Thymus (tissue), 14 donors: ENCODE measurements at places on chromosomes 2 and 18. TPM values are rescaled to one million over a fixed set of nuclear protein-coding genes. Genes with fewer than 3 reads are reported as not detected.

DNA sequence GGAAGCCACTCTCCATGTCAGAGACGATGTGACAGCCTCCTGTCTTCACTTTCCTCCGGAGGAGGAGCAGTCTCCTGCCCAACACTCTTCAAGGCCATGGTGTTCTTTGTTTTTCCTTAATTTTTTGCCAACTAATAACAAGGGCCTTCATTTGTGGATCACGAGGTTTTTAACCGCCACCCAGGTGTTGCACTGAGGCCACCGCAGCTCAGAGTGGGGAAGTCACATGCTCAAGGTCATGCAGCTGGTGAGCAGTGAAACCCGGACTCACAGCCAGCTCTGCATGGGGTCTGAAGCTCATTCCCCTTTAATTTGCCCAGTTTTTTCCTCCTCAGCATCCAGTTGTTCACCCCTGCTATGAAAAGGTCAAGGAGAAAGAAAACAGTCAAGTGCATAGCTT, 19.6 kb downstream of the ENOSF1 start:
- H3K36me3 ChIP-seq, result peaks cover 56% of the 10 kb centered on the region
- H3K4me1 ChIP-seq, result peaks cover 36% of the 10 kb centered on the region
- peak; percentile 76 for DNase-seq

The ANKRD62 gene
- not detected for total RNA-seq

DNA sequence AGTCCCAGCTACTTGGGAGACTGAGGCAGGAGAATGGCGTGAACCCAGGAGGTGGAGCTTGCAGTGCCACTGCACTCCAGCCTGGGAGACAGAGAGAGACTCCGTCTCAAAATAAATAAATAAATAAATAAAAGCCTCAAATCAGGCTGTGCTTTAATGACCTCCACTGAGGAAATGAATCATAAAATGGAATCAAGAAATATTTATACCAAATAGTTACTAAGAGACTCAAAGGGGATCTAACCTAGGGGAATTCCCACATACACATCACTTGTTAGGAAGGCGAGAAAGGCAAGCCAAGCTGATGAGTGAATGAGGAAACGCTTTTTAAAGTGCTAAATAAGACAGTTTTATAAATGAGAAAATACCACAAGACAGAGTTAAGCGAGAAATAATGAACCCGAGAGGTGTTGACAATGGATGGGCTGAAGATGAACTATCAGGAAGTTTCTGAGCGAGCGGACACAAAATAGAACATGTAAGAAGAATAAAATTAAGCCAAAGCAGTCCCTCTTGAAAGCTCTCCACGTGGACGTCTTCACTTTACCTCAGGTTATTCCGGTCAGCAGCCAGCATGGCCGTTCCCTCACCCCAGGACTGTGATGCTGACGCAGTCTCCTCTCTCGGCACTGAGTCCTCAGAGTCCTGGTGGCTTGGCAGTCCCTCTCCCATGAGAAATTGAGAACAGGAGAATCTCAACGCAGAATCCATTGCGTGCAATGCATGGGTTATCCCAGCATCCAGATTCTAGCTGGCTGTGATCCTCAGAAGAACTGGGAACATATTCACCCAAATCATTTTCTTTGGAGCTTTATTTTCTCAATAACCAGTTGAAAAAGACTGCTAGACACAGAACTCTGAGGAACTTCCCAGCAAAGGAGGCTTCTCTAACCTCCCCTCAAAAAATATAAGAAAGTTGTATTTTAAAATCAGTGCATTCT, 22.3 kb downstream of the PXDN start:
- H3K36me3 ChIP-seq, result no peaks in the 10 kb centered on the region
- H3K27ac ChIP-seq, result no peak overlapping the region
- no peaks in the 10 kb centered on the region for H3K27me3 ChIP-seq
- H3K4me3 ChIP-seq, result no peak overlapping the region

DNA sequence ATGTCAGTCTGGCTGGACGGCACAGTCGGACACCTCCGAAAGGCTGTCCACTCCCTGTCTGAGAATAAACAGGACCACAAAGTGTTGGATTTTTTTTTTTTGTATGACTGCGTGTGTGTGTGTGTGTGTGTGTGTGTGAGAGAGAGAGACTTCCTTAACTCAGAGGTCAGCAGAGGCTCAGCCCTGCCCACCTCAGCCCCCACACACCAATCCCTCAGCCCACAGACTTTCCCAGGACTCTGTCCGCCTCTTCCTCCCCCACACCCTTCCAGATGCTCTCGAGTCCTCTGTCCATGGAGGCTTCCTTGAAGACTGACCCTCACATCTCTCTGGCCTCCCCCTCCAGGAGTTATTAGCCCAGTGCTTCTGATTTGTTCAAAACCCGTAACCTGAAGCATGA, 147.3 kb downstream of the BCL11A start:
- no peak for DNase-seq
- no peak overlapping the region for H3K4me3 ChIP-seq
- no peaks in the 10 kb centered on the region for H3K36me3 ChIP-seq
- H3K27ac ChIP-seq, result no peak overlapping the region
- peaks cover 8% of the 10 kb centered on the region for H3K4me1 ChIP-seq
- no peaks in the 10 kb centered on the region for H3K27me3 ChIP-seq

DNA sequence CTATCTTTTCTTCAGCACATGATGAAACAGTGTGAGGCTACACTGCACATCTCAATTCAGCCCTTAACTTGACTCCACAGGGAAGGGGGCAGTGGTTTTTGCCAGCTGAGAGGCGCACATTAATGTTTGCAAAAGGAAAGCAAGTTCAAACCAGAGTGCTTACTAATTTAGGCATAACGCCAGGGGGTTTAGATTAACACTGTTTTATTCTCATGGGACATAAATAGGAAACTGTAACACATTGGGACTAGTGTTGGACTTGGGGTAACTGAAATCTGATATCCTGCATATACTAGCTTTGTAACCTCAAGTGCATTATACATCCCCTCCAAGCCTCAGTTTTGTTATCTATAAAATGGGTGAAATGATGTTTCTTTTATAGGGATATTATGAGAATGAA, 821.2 kb upstream of the ID2 start:
- no peak for DNase-seq
- no peaks in the 10 kb centered on the region for H3K4me1 ChIP-seq
- H3K4me3 ChIP-seq, result no peak overlapping the region
- H3K27me3 ChIP-seq, result no peaks in the 10 kb centered on the region
- no peaks in the 10 kb centered on the region for H3K36me3 ChIP-seq

The RNF152 gene
- 0.85 TPM for total RNA-seq

DNA sequence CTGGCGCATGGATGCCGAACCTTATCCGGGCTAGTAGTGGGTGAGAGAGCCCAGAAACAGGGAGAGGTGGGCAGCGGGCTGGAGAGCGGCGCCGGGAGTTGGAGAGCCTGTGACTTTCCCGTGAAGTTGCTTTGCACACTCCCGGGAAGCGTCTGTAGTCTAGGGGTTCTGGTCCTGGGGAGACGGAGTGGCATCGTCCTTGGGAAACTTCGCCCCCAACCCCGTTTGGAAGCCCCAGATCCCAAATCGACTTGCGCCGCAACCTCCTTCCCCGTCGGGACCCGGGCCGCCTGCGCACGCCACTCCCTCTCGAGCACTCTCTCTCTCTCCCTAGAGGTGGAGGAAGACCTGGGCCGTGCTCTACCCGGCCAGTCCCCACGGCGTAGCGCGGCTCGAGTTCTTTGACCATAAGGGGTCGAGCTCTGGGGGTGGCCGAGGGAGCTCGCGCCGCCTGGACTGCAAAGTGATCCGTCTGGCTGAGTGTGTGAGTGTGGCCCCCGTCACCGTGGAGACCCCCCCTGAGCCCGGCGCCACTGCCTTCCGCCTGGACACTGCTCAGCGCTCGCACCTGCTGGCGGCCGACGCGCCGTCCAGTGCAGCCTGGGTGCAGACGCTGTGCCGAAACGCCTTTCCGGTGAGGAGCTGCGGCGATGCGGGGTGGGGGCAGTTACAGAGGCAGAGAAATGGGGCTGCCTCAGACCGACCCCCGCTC, 456 bp downstream of the DOK1 start:
- peaks cover 2% of the 10 kb centered on the region for H3K36me3 ChIP-seq
- H3K4me3 ChIP-seq, result peak overlapping the region; percentile 97
- H3K4me1 ChIP-seq, result peaks cover 7% of the 10 kb centered on the region
- DNase-seq, result no peak
- H3K27me3 ChIP-seq, result peaks cover 27% of the 10 kb centered on the region

GRCh38 chr2:152950126-152950525, 231.7 kb downstream of the ARL6IP6 start:
- no peaks in the 10 kb centered on the region for H3K4me1 ChIP-seq
- no peaks in the 10 kb centered on the region for H3K36me3 ChIP-seq
- H3K4me3 ChIP-seq, result no peak overlapping the region
- no peaks in the 10 kb centered on the region for H3K27me3 ChIP-seq

The CD8B gene
- total RNA-seq, result 666 TPM

- H3K4me1 ChIP-seq, result no peaks in the 10 kb centered on the region
- no peaks in the 10 kb centered on the region for H3K36me3 ChIP-seq
- peaks cover 27% of the 10 kb centered on the region for H3K27me3 ChIP-seq
- no peak within 1 kb of the TSS for H3K4me3 ChIP-seq
Measured at GRCh38 chr2:130836501-130837174, at the start of gene ARHGEF4. TSS of gene ARHGEF4 (plus strand) at chr2:130836914. CDS start at chr2:130836954, 40 bp downstream.

DNA sequence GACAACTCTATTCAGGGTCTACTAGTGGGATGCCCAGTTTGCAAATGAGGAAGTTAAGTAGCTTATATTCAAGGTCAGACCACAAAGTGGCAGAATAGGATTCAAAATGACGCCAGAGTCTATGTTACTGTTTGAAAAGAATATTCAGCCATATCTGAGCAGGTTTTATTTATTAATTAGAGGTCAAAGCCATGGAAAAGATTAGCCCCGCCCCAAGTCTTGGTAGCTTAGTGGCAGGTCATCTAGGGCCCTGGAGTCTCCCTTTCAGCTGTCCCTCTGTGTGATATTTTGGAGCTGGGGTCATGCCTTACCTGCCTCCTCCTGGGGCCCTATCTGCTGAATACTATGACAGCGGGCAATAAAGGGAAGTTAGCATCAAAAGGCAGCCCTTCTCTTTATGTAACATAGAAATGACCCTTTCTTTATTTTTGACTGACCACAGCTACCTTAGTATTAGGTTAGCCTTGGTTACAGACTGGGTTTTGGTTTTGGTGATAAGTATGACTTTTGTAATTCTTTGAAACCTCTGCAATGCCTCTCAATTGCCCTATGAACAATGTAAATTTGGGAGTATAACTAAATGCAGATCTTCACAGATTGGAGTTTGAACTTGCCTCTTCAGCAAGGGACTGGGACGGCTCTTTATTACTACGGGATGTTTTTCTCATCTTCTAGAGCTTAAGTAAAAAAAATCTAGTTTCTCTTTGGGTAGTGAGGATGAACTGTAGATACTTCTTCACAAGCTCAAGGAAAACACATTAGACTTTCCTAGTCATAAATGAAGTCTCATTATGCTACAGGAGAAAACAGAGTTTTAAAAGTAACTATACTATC, 153.0 kb upstream of the ITGA4 start:
- no peak overlapping the region for H3K4me3 ChIP-seq
- no peak for DNase-seq
- H3K27ac ChIP-seq, result peak overlapping the region; percentile 97
- no peaks in the 10 kb centered on the region for H3K27me3 ChIP-seq
- H3K4me1 ChIP-seq, result peaks cover 42% of the 10 kb centered on the region

DNA sequence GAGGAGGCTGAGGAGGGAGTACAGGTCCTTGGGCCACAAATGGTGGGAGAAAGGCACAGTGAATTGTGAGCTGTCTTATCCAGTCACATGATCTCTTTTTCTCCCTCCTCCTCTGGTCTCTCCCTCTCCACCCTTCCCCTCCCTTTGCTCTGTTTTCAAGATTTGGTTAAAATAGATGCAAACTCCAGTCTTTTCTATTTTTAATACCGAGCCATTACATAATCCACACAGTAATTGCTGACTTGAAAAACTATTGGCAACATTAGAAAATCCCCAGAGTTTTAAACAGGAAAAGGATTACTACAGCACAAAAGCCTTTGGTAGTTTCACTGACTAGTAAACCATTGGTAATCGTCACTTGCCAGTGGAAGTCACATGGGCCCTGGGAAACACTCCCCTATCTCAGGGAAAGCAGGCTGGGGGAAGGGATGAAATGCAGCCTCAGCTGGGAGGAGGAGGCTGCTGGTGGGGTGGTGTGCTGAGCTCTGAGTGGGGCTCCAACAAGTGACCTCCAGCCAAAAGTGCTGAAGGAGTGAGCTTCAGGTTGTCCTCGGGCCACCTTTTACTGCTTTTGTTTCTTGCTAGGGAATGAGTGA, 57.4 kb upstream of the PCBP1 start:
- H3K36me3 ChIP-seq, result peaks cover 21% of the 10 kb centered on the region
- DNase-seq, result no peak
- no peaks in the 10 kb centered on the region for H3K27me3 ChIP-seq
- peaks cover 14% of the 10 kb centered on the region for H3K4me1 ChIP-seq
- no peak overlapping the region for H3K4me3 ChIP-seq

The SLC40A1 gene
- 75.3 TPM for total RNA-seq
